ENCODE measurements at places on chromosomes 5 and 9.

DNA sequence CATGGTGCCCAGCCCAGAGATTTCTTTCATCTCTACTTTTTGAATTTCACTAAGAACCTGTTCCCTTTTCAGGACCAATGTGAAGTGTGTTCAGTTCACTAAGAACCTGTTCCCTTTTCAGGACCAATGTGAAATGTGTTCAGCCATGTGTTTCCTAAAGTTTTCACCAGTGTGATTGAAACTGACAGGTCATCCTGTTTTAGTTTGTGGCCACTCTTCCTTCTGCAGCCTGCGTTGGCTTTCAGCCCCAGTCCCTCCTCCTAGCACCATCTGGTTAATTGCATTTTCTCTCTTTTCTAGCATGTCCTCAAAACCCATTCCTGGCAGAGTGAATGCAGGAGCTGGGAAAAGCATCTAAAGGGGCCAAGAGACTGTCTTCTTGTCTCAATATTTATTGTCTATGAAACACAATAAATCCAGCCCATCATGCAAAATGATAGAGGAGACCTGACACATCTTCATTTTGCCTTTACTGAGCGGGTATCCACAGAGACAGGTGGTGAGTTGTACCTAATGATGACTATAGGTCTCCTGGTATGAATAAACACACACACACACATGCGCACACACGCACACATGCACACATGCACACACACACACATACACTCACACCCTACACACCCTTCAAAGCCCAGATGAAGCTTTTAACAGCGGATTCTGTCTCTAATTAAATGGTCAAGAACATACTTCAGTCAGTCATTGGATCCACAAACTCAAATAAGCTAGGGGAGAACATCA lies 6.1 kb upstream of the PANK3 start:
- DNase-seq, result no peak

DNA sequence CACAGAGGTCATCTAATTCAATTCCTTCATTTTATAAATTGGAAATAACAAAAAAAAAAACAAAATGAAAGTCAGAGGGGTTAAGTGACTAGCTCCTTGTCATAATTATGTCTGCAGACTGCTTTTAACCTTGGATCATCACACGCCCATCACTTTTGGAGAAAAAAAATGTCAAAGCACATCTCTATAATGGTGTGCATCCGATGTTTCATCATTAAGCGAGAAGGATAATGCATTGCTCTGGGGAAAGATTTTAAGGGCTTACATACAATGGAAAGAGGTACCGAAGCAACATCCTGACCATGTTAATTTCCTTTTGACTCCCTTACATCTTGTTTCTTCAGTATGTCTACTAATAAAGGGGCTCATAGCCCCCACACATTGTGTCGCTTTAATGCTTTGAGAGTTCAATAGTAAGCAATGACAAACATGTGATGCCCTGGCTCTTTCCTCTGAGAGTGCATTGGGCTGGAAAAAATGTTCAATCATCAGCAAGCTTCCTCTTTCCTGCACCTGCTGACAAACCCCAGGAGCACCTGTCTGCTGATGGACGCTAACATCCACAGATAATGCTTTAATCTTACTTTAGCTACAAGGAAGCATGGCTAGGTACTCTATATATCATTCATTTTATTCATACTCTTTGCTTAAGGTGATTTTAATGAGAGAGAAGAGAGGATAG lies 242.2 kb downstream of the SMARCA2 start:
- DNase-seq, result no peak

DNA sequence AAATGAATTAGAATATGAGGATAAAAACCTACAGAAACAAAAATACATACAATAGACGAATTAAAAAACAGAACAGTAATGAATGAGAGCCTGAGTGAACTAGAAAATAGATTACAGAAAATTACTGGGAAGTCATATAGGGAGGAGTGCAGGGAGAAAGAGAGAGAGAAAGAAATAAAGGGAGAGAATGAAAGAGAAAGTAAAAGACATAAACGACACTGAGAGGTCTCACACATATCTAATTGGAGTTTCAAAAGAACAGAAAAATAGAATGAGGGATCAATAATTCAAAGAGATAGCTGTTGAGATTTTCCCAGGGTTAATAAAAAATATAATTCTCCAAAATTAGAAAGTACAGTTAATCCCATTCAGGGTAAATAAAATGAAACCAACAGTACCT lies 156.4 kb upstream of the FTMT start:
- no peak for DNase-seq

- DNase-seq, result no peak
Observed at GRCh38 chr5:32487424-32487823, 42.9 kb upstream of the ZFR start.

GRCh38 chr5:143019614-143020515 lies 249.7 kb downstream of the ARHGAP26 start:
- DNase-seq, result no peak

GRCh38 chr9:133274236-133275104 lies 531 bp downstream of the ABO start:
- DNase-seq, result no peak

DNA sequence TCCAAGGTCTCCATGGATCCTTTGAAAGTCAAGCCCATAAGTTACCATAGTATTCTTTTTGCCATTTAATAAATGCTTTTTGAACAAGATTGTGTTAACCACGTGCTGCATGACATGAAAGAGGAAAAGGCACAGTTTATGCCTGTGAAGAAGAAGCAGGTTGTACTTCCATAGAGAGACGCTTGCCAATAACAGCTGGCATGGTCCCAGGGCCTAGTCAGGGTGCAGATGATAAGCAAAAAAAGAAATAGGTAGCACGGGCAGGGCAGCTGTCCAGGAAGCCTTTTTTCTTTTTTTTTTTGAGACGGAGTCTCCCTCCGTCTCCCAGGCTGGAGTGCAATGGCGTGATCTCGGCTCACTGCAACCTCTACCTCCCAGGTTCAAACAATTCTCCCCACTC lies 71.8 kb upstream of the CLINT1 start:
- DNase-seq, result no peak

DNA sequence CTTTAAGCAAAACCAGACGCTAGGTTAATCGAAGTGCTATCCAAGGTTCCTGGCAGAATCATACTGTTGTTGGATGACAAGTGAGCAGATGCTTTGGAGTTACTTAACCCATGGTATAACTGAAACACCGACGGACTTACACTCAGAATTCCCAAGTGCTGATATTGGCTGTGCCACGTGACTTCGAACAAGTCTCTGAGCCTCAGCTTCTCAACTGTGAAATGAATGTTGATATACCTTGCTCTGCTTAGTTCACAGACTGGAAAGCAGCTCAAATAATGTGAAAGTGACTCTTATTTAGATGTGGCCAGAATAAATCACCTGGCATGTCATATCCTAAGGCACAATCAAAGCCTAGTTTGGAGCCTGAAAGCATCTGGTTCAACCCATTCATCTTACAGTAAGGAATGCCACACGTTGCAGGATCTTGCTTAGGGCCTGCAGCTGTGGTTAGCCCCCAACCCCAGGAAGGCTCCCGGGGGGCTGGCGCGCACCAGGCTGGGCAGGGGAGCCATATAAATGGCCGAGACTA lies 759 bp downstream of the GEMIN5 start:
- no peak for DNase-seq

GRCh38 chr9:600006-600405 lies 241.5 kb upstream of the DMRT1 start:
- no peak for DNase-seq

DNA sequence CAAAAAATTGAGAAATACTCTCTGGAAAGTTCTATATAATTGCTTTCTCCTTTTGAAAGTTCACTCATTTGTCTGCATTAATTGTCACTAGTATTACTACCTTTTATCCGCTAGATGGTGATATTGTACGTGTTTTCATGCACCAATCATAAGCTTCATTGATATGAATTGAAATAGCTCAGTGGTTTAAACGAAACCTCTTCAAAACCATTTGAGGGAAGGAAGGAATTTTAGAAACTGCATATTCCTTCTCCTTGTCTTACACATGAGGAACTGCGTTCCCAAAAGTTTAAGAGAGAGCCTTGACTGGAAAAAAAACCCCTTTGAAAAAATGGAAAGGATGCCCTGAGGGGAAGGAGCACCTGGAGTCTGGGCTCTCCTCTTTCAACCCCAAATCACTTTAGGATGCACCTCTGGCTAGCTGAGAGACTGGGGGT lies 98.6 kb downstream of the YTHDC2 start:
- no peak for DNase-seq

DNA sequence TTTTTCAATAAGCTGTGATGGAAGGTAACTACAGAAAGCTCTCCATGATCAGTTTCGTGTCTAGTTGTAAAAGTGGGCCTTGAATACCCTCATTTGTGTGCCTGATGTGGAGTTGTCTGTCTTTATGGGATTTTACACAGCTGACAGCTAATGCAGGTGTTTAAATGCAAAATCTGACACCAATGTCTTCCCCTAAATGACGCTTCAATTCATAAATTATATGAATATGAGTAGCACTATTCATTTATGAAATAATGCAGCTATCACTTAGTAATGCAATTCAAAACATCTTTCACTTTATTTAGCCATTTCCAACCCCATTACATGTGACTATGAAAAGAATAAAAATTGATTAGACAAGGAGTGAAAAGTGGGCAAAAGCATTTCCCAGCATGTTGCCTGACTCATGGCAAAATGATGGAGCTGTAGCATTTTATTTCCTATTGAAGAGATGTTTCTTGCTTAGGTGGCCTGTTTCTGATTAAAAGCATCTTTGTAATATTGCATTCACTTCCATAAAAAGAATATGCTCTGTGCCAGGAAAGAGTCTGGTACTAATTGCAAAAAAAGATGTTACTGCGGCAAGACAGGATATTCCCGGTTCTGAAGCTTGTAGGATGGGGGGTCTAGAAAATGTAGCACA lies 116.7 kb upstream of the HAPLN1 start:
- no peak for DNase-seq

- no peak for DNase-seq
Observed at GRCh38 chr9:21028466-21028865, 3.0 kb downstream of the HACD4 start.

DNA sequence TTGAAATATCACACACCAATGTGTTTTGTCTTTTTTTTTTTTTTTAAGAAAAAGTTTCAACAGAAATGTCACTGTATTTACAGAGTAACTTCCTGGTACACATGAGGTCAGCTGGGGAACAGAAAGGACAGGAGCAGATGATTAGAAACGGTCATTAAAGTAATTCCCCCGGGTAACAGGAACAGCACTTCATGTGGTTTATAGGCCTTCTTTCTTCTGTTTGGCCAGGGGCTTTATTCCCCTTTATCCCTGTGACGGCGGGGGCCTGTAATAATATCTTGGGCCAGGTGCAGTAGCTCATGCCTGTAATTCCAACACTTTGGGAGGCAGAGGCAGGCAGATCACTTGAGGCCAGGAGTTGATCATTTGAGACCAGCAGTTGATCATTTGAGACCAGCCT lies 30.5 kb upstream of the MSH3 start:
- DNase-seq, result no peak

GRCh38 chr5:174991847-174992246 lies 267.5 kb downstream of the MSX2 start:
- DNase-seq, result no peak

GRCh38 chr5:178314061-178314660 lies 81.6 kb upstream of the PHYKPL start:
- DNase-seq, result no peak

- DNase-seq, result no peak
Observed at GRCh38 chr5:9691261-9691660, 61.1 kb upstream of the TAS2R1 start.

- no peak for DNase-seq
Observed at GRCh38 chr5:136133222-136133921, 727 bp downstream of the SMAD5 start.

DNA sequence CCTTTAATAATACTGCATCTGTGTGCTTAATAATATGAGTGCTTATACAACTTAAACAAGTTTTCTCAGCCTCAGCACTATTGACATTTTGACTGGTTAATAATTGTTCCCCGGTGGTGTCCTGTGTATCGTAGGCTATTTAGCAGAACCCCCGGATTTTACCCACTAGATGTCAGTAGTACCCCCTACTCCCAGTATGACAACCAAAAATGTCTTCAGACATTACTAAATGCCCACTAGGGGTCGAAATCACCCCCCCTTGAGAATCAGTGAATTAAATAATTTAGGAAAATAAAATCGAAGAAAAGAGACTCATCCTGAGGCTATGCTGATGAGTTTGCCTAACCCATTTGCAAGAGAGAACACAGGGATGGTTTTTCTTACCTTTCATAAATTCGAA lies 166.3 kb downstream of the ATP10B start:
- no peak for DNase-seq

DNA sequence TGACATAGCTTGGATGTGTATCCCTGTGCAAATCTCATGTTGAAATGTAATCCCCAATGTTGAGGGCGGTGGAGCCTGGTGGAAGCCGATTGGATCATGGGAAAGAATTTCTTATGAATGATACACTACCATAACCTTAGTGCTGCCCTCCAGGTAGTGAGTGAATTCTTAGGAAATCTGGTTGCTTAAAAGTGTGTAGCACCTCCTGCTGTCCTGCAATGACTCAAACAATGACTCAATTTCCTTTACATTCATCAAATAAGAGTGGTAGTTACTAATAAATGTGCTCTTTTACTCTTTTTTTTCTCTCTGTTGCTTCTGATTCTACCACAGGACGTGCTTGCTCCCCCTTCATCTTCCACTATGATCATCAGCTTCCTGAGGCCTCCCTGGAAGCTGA lies 1696.0 kb upstream of the CDH9 start:
- no peak for DNase-seq

- DNase-seq, result no peak
Observed at GRCh38 chr5:45109062-45109461, 300.3 kb downstream of the MRPS30 start.

GRCh38 chr9:97484134-97484533 lies 17.3 kb upstream of the TMOD1 start:
- DNase-seq, result no peak

DNA sequence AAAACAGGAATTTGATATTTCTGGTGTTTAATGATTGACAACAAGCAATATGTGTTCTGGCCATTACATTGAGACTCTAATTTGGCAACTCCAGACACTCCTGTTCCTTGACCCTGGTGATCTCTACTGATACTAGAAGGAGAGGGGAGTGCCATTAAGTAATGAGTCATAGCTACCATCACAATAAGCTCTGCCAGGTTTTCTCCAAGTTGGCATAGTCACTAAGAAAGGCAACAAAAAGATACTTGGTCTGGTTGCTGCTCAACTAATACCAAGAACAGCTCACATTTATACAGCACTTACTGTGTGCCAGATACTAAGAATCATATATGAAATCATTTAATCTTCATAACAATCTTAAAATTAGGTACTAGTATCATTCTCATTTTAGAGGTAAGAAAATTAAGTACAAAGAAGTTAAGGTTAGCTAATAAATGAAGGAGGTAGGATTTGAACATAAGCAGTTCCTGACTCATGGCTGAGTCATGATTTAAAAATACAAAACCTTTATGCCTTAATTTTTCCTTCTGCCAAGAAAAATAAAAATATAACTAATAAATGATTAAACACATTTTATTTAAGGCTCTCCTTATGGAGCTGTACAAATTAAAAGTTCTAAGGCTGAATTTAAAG lies 19.9 kb upstream of the PRXL2C start:
- no peak for DNase-seq

GRCh38 chr5:109448838-109449237 lies 39.1 kb upstream of the PJA2 start:
- no peak for DNase-seq

GRCh38 chr9:16725066-16725465 lies 145.4 kb downstream of the BNC2 start:
- no peak for DNase-seq

GRCh38 chr9:88897081-88897480 lies 94.2 kb upstream of the S1PR3 start:
- DNase-seq, result no peak

GRCh38 chr9:91825422-91825821 lies 124.6 kb downstream of the ROR2 start:
- no peak for DNase-seq
